ENCODE measurements at places on chromosomes 1 and 21.

DNA sequence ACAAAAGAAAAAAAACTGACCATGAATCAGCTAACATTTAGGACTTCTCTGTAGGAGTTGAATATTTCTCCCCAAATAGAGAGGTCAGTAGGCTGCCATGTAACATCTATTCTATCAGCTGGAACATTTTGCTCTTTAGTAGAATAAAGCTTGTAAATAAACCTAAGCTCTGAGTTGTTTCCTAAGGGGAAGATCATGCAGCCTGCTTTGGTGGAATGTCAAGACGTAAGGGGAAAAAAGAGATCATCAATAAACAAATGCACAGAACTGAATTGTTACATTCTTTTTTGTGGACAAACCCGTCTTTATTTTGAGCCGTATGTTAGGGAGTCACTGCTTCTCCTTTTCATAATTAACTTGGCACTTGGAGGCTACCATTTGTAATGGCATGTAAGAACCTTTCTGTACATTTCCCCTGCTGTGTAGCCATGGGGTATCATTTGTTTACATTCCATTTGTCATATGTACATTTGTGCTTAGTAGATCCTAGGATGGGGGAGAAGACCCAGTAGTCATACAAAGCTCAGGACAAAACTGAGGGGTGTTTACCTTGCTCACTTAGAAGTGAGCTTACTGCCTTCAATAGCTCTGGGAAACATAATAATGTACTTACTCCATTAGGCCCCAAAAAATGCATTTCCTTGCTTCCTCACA, 10.8 kb upstream of the PALMD start:
- no peak for DNase-seq

DNA sequence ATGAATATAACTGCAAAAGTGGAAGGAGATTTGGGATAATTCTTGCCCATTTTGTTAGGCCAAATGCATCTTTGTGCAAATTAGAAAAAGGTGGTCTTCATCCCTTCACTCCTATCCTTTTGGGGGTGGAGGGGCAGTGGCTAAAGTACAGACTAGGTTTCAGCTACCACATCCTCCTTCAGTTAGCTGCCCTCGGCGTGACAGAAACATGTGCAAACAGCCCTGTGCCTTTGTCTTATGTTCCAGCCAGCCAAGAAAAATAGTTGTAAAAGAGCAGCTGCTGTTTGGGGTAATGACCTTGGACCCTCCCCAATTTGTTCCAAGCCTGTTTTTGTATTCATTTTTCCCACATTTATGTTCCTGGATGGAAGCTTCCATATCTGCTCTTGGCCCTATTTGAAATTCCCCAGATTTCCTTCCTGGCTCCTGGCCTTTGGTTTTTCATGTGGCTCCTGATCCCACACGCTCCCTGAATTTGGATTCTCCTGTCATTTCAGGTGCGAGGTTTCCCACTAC, 8.3 kb upstream of the LGALS8 start:
- DNase-seq: no peak

DNA sequence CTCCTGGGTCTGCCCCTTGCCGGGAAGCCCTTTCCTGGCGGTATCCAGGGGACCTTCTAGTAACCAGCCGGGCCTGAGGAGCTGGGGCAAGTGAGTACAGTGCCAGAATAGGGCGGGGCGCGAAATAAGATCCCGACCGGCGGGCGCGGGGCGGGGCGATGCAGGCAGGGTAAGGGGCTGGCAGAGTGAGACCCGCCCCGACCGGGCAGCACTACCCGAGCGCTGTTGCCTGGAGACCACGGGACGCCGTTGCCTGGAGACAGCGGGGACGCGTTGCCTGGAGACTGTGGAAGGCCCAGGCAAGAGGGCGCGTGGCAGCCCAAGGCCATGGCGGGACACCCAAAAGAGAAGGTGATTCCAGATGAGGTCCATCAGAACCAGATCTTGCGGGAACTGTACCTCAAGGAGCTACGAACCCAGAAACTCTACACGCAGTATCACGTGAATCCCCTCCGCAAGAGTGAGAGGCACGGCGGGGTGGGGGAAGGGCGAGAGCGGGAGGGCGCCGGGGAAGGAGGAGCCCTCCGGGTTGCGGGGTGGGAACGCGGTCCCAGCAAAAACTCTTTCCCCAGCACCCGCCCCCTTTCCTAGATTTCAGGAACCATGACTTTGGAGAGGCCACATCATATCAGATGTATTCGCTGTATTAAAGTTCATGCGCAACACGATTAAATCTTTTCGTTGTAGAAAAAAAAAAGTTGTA, 24.3 kb downstream of the EBNA1BP2 start:
- no peak for DNase-seq

GRCh38 chr1:98490099-98490498, 171.4 kb upstream of the SNX7 start:
- no peak for DNase-seq

DNA sequence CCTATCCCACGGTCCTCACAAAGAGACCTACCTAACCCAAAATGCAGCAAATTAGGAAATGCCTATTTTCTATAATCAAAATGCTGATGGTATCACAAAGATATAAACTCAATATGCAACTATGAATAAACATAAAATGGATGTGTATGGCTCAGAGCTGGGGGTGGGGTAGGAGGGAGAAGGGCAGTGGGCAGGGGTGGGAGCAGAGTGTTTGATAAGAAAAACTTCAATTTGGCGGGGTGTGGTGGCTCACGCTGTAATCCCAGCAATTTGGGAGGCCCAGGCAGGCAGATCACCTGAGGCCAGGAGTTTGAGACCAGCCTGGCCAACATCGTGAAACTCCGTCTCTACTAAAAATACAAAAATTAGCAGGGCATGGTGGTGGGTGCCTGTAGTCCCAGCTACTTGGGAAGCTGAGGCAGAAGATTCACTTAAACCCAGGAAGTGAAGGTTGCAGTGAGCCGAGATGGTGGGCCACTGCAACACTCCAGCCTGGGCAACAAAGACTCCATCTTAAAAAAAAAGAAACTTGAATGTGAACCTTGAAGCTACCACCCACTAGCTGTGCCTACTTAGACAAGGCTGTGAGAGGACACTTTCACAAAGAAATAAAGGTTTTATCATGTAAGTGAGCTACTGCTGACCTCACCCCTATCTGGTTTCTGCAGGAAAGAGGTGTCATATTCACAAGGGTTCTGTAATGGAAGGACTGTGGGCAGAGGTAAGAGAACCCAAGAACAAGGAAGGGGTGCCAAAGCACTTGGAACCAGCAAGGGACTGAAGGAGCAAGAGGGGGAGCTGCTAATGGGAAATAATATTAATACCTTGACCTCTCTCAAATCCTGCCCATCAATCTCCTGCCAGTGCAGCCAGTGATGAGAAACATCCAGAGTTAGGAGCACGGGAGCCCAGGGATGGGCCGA, 53.0 kb downstream of the HLCS start:
- no peak for DNase-seq

DNA sequence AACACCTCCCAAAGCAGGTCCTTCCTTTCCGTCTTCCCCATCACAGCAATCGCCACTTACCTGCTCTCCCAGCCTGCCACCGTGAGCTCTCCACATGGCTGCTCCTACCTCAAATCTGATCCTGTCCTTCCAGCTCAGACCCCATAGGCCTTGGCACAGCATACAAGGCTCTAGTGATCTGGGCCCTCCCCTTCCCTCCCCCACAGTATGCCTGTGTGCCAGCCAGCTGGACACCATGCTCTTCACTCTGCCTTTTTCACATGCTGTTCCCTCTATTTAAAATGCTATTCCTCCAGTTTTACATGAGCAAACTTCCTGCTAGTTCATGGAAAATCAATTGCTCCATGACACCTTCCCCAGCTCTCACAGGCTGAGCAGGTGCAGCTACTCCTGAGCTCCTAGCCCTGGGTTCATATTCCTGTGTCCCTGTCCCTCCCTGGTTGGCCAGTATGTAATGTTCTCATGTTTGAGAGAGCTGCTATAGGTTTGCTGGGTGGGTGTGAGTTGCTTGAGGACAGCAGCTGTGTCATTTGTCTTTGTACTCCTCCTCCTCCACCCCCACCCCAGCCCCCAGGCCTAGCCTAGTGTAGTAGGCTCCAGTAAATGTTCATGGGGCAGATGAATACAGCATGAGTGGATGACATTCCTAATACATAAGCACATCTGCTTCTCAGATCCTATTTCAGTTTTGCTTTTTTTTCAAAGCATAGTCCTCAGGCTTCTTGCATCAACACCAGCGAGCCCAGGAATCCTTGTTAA, 6.3 kb upstream of the TNNT2 start:
- no peak for DNase-seq

DNA sequence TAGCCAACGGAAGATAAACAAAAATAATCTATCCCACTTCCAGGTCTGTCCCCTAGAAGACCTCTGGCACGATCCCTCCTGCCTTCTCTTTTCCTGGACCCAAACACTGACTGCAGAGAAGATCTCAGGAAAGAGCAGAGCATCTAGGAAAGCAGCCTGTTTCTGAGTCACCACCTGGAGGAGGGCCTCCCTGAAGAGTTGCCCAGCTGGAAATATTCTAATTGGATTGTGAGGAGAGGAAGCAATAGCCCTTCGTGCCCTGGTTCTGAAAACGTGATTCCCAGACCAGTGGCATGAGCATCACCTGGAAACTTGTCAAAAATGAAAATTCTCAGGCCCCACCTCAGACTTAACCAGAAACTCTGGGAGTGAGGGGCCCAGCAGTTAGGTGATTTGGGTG, 411.1 kb downstream of the SETD4 start:
- DNase-seq: no peak

- no peak for DNase-seq
These were observed 158.1 kb downstream of the LTN1 start for GRCh38 chr21:28834335-28835238.

DNA sequence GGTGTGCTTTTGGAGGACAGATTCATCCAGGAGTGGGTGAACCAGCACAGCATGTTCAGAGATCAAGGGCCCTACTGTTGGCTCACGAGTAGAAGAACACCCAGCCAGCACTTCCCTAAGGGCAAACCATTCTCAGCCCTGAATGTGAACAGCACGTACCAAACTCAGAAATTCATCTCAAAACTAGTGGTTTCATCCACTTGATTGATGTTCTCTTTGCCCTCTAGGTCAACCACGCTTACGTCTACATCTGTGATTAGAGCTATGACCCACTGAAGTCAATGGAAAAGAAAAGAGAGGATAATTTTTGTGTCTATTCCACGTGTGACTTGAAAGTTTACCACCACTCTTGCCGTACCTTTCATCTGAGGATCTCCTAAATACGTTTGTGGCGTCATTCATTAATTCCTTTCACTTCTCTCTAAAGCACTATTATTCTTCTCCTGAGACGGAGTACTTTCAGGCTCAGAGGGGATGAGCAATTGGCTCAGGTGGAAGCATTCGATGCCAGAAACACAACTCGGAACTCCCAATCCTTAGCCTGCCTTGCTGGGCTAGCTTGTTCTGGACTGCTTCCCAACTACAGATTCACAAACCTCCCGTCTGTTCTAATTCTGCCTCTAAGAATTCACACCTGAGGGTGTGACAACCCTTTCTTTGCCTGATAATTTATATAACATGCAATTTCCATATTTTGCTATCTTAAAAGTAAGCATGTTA, 57.3 kb upstream of the HIVEP3 start:
- no peak for DNase-seq

- DNase-seq: no peak
These were observed 29.8 kb upstream of the IFNGR2 start for GRCh38 chr21:33373451-33373850.

- DNase-seq: no peak
These were observed 11.9 kb upstream of the SH2D2A start for GRCh38 chr1:156828400-156829124.

GRCh38 chr1:35190784-35191183, 2.2 kb downstream of the SFPQ start:
- DNase-seq: no peak

DNA sequence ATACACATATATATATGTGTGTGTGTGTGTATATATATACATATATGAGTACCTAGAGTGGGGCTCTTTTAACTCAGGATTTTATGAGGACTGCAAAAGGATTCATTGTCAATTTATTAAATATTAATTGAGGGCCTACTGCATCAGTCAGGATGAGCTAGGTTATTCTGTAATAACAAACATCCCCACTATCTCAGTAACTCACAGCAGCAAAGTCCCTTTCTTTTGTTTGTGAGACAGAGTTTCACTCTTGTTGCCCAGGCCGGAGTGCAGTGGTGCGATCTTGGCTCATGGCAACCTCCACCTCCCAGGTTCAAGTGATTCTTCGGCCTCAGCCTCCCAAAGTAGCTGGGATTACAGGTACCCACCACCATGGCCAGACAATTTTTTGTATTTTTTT, 63.8 kb upstream of the FAM20B start:
- DNase-seq: no peak
